ENCODE measurements at places on chromosomes 11 and 22.
A peak's percentile ranks its signal among the peaks of the same experiment; 100 is the strongest.

- DNase-seq, result no peak
These were observed 361.1 kb downstream of the ETS1 start for GRCh38 chr11:128226106-128226716.

DNA sequence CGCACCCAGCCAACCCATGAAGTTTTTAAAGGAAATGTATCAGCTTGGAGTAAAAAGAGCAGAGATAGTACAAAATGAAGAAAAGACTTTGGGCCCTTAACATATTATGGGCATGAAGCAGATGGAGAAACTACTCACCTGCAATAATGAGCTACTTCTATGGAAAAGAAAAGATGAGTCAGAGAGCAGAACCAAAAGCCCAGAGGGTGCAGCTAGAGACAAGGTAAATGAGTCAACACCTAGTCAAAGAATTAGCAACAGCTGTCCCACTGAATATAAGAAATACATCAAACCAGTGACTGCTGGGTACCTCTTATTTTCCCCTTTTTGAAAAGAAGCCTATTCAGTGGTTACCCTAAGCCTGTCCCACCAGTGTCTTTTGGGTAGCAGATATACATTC lies 61.8 kb downstream of the RPL27A start:
- no peak for DNase-seq

GRCh38 chr11:73413256-73413655 lies 37.1 kb downstream of the RELT start:
- DNase-seq, result no peak

DNA sequence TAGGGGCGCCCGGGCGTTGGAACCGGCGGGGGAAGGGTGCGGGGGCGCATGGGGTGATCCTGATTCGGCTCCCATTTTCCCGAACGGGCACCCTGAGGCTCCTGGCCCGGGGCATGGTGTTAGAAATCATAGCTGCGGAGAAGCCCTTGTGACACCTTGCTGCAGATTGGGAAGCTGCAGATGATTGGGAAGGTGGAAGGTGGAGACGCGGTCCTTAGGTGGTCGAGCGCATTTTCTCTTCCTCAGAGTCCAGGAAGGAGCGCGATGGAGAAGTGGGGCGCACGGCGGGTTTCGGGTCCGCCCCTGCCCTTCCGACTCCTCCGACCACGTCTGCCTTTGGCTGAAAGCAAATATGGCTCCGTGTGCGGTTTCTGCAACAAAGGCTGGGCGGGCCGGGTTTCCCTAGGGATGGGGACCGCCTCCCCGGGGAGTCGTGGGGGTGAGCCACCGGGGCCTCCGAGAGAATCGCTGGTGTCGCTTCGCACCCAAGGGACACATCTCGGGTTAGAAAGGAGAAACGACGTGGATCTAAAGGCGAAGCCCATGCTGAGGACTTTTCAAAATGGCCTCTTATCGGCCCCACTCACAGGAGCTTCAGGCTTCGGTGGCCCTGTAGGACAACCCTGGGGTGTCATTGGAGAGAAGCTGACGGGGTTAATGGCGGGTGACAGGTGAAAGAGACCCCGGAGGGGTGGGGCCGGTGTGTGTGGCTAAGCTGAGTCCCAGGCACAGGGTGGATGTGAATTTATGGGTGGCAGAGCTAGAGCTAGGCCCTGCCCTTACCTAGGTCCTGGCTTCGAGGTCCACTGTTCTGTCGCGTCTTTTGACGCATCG lies 707 bp upstream of the FTH1 start:
- peak; percentile 46 for DNase-seq

DNA sequence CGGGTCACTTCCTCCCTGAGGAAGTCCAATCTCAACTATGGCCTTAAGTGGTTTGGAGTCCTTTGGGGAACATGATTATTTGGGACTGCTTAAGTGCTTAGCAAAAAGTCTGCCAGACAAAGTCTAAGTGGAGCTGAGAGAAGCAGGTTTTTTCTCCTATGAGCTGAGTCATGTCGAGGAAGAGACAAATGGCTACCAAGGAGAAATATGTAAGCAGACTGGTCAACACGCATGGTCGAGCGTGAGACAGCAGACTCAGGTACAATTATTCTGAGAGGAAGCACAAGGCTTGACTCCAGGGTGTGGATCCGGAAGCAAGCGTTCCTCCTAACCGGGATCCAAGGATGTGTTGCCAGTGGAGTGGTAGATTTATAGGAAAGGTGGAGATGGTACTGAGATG lies 30.6 kb downstream of the UBASH3B start:
- DNase-seq, result no peak

DNA sequence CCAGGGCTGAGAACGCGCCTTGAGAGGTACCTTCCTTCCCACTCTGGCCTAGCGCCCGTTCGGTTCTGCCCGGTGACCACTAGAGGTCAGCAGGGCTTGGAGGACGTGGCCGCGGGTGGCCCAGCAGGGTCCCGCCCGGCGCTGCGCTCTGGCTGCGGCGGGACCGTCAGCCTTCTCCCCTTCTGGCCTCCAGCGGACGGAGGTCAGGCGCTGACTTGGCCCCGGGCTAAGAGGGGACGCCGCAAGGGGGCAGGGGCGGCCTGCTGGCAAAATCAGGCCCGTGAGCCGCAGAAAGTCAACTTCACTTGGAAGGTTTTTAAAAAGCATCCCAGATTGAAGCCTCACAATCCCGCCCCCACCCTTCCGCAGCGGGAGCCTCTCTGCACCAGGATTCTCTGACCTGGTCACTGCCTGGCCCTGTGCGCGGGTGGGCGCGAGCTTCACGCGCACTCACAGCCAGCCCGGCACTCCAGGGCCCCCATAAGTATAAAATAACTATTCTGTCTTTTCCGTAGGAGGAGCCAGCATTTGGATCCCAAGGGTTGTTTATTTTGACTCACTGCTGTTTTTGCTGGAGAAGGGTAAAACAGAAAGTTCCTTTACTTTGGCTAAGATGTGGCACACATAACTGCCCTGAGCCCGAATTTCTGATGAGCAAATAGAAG lies 23.2 kb upstream of the ZBTB16 start:
- DNase-seq, result peak; percentile 58

DNA sequence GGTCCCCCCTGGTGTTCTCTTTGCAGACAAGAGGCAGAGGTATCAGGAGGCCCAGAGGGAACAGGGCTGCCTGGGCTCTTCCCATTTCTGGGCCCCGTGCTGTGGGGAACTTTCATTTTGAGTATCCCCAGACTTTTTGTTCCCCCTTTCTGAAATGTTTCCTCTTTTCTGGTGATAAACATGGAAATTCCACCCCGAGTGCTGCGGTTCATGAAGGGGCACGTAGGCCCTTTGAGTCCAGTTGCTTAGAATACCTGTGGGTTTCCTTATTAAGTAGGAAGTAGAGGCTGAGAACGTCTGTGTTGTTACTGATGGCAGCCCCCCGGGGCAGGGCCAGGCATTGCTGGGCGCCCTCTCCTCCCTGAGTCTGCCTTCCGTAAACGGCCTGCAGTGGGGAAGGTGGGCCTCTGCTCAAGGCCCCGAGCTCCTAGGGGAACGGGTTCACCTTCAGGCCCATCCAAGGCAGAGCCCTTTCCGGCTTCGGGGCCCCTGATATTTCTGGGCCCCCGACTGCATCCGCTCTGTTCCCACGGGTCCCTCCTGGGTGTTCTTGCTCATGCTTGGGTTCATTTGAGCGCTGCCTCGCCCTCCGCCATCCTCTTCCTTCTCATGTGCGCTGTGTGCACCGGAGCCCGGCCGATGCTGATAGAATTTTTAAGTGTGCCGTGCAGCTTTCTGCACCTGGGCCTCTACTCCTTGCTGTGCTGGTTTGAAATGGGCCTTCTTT lies 12.0 kb downstream of the TBC1D22A start:
- peak; percentile 37 for DNase-seq

DNA sequence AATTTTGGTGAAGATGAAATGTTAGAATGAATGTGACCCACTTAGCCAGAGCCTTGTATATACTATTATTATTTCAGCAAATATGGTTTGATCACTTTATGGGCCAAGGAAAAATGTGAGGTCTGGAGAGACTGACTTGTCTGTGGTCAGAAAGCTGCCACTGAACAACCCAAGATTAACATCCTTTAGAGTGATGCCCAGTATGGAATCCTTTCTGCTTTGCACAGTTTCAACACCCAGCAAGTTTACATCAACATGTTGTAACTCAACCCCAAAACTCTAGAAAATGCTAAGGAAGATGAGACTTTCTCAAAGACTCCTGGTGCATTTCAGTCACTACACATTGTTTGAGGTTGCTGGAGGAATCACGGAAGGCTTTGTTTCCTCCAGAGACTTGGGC lies 107.7 kb downstream of the SNX19 start:
- DNase-seq, result no peak

DNA sequence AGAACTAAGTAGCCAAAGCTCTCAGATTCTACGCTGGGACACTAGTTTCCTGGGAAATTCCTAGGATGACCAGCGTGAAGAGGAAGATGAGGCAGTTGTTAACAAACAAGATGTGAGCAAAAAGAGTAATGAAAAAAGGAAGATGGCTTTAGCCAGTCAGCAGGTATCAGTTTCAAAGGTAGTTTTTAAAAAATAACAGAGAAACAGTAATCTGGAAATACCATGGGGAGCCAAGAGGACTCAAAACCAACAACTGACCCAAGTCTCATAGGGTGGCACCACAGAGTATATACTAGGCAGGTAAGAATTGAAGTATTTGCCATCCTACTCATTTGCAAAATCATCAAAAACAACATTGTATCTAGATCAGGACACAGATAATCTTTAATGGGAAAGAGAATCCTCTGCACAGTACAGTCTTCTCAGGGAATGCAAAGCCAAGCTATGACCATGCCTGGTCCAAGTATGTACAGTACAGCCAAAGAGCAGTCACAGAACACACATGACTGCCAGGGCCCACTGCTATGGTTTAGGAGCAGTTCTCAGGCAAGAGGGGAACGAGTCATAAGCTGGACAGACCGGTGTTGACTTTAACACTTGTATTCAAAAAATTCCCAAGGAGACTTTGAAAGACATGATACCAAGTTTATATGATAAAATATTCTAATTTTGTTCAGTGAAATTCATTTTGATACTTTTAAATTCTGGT lies 20.6 kb downstream of the MSANTD4 start:
- DNase-seq, result no peak

GRCh38 chr11:25794804-25795203 lies 537.1 kb upstream of the ANO3 start:
- no peak for DNase-seq

- no peak for DNase-seq
These were observed 87.9 kb downstream of the ADAMTS15 start for GRCh38 chr11:130536106-130537040.

- DNase-seq, result peak; percentile 45
These were observed 7.8 kb downstream of the SLC5A1 start for GRCh38 chr22:32050678-32051515.

GRCh38 chr11:116823031-116823843 lies at the start of gene APOA4:
APOA4 (minus strand) TSS chr11:116823304; CDS start chr11:116823191, 113 bp downstream.
- no peak for DNase-seq

All from CD4-positive, alpha-beta T cell treated with Interleukin-21 for 1 hour (primary cell).